CD4-positive, alpha-beta T cell treated with Interleukin-17A for 1 hour (primary cell): ENCODE measurements at places on chromosomes 11 and 22.

DNA sequence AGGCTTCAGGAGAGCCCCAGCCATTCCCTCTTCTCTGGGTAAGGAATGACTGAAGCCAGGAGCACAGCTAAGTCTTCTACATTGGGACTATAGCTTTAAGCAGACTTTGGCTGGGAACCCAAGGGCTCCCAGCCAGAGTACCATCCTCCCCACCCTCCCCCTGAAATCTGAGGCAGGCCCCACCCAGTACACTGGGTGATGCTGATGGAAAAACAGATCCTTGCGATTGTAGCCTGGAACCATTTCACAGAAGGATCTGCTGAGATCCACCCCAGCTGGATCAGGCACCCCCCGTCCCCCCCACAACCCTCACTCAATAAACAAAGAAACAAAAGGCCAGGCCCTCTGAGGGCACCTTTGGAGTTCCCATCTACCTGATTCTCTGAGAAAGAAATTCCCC is 39.8 kb downstream of the IL18BP start:
- no peak for DNase-seq

DNA sequence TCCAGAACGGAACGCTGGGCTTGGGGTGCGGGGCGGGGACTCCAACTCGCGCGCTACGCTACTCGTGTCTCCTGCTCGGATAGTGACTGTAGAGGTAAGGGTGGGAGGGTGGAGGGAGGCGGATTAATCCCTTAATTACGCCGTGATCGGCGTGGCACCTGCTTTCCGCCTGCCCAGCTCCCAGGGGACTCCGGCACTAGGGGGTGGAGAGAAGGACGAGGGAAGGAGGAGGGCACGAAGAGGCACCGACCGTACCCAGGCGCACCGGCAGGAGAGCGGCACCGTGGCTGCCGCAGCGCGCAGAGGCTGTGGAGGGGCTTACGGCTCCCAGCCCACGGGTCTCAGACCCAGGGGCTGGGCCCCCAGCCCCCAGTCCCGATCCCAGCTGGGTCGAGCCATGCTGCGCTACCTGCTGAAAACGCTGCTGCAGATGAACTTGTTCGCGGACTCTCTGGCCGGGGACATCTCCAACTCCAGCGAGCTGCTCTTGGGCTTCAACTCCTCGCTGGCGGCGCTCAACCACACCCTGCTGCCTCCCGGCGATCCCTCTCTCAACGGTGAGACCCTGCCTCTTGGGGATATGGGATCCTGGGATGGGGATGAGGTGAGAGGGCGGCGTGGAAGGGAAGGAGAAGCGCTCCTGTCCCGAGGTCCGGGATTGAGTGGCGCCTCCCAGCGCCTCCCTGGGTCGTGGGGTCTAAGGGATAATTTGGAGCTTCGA is at the start of gene ROBO3:
TSS of gene ROBO3 (plus strand) at position 252 of the 721 bp plus-strand sequence. CDS start at position 398, 146 bp downstream.
- no peak for DNase-seq

- no peak for DNase-seq
Measured at GRCh38 chr11:99418927-99419720, 398.4 kb downstream of the CNTN5 start.

DNA sequence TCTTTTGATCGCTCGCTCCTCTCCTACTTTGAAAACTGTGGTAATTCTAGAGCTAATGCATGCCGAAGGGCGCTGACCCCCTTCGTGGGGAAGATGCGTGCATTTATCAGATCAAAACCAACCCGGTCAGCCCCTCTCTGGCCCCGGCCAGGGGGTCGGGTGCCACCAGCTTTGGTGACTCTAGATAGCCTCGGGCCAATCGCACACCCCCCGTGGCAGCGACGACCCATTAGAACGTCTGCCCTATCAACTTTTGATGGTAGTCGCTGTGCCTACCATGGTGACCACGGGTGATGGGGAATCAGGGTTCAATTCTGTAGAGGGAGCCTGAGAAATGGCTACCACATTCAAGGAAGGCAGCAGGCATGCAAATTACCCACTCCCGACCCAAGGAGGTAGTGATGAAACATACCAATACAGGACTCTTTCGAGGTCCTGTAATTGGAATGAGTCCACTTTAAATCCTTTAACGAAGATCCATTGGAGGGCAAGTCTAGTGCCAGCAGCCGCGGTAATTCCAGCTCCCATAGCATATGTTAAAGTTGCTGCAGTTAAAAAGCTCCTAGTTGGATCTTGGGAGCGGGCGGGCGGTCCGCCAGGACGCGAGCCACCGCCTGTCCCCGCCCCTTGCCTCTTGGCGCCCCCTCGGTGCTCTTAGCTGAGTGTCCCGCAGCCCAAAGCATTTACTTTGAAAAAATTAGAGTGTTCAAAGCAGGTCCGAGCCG is 3898.2 kb upstream of the OR11H1 start:
- DNase-seq, result no peak

DNA sequence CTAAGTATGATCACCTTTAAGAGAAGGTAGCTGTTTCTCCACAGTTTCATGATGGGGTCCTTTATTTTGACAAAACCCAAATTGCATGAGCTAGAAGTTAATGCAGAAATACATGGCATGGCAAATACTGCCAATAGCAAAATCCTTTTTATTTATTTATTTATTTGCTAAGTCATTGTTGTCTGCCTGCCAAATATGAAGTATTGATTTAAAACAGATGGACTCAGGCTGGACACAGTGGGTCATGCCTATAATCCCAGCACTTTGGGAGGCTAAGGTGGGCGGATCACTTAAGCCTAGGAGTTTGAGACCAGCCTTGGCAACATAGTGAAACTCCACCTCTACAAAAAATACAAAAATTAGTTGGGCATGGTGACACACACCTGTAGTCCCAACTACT is 52.4 kb downstream of the LARGE2 start:
- no peak for DNase-seq
